ENCODE measurements at places on chromosomes 2 and 18.

DNA sequence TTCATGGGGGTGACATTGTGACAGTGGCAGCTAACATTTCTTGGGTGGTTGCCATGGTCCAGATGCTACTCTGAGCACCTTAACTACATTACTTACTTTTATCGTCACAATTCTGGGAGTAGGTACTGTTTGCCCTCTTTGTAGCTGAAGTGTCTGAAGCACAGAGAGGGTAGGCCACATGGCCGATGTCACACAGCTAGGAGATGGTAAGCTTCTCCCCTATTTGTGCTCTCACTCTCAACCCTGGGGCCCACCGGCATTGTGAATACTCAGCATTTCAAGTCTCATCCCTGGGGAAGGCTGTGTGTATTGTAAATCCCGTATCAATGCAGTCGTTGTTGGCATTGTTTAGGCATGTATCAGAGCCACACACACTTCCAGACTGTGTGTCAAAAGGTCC is 136.6 kb downstream of the ACOXL start:
- no peak for DNase-seq
- H3K4me1 ChIP-seq, result no peaks in the 10 kb centered on the region
- H3K4me3 ChIP-seq, result no peak overlapping the region

DNA sequence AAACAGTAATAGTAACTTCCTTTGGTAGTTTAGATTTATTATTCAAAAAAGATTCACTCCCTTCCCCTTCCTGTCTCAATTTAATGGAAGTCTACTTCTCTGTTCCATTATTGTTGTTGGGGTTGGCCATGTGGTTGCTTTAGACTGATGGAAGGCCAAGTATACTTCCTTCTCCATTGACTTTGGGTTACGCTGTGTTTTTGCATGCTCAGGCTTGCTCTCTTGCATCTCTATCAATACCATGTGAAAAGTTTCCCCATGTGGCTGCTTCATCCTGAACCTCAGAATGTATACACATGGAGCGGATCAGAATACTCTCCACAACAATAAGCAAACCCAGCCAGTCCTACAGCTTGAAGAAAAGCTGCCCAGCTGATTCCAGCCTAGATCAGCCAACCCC is 20.3 kb downstream of the CFAP210 start:
- H3K4me3 ChIP-seq, result no peak overlapping the region
- no peak for DNase-seq
- H3K4me1 ChIP-seq, result no peaks in the 10 kb centered on the region
- no peaks in the 10 kb centered on the region for H3K27me3 ChIP-seq
- H3K27ac ChIP-seq, result no peak overlapping the region
- no peaks in the 10 kb centered on the region for H3K36me3 ChIP-seq

GRCh38 chr18:985212-985661 is 80.6 kb downstream of the ADCYAP1 start:
- DNase-seq, result no peak
- no peak overlapping the region for H3K27ac ChIP-seq
- no peaks in the 10 kb centered on the region for H3K36me3 ChIP-seq
- no peak overlapping the region for H3K4me3 ChIP-seq
- no peaks in the 10 kb centered on the region for H3K27me3 ChIP-seq

DNA sequence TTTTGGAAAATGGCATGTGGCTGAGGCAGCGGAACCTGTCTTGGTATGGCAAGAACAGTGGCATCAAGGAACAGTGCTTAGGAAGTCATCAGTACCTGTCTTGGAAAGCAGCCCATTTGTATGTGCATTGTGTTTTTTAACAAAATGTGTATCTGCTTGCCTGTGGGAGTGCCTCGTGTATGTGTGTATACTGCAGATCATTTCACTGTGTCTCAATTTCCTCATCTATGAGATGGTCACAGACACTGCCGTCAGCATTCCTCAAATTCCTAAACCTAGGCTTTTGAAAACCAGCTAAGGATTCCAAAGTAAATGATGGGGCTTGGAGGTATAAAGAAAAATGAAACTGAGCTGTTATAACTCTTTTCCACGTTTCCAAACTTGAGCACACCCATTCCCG is 441.3 kb downstream of the RND3 start:
- H3K36me3 ChIP-seq, result no peaks in the 10 kb centered on the region
- no peak overlapping the region for H3K4me3 ChIP-seq
- H3K4me1 ChIP-seq, result no peaks in the 10 kb centered on the region
- no peaks in the 10 kb centered on the region for H3K27me3 ChIP-seq
- H3K27ac ChIP-seq, result no peak overlapping the region

- H3K36me3 ChIP-seq, result no peaks in the 10 kb centered on the region
- no peak overlapping the region for H3K4me3 ChIP-seq
- no peaks in the 10 kb centered on the region for H3K27me3 ChIP-seq
- DNase-seq, result no peak
- H3K4me1 ChIP-seq, result no peaks in the 10 kb centered on the region
- H3K27ac ChIP-seq, result no peak overlapping the region
Measured at GRCh38 chr2:219266886-219267285, 12.3 kb upstream of the DNAJB2 start.

- no peak for DNase-seq
- no peak overlapping the region for H3K27ac ChIP-seq
- no peaks in the 10 kb centered on the region for H3K27me3 ChIP-seq
- H3K36me3 ChIP-seq, result no peaks in the 10 kb centered on the region
- no peak overlapping the region for H3K4me3 ChIP-seq
Measured at GRCh38 chr18:4636967-4637366, 181.9 kb upstream of the DLGAP1 start.

- H3K4me1 ChIP-seq, result peaks cover 15% of the 10 kb centered on the region
- peaks cover 11% of the 10 kb centered on the region for H3K27me3 ChIP-seq
- H3K27ac ChIP-seq, result no peak overlapping the region
- no peak for DNase-seq
- H3K36me3 ChIP-seq, result no peaks in the 10 kb centered on the region
- no peak overlapping the region for H3K4me3 ChIP-seq
Measured at GRCh38 chr2:15937105-15937881, 3.1 kb upstream of the MYCN start.

GRCh38 chr2:8684540-8684877 is 2.7 kb downstream of the ID2 start:
- peaks cover 18% of the 10 kb centered on the region for H3K4me1 ChIP-seq
- H3K27ac ChIP-seq, result peak overlapping the region; percentile 68
- H3K27me3 ChIP-seq, result no peaks in the 10 kb centered on the region

- no peak overlapping the region for H3K4me3 ChIP-seq
- no peaks in the 10 kb centered on the region for H3K27me3 ChIP-seq
- DNase-seq, result no peak
- H3K27ac ChIP-seq, result no peak overlapping the region
- H3K4me1 ChIP-seq, result peaks cover 4% of the 10 kb centered on the region
Measured at GRCh38 chr2:174036825-174037224, 71.7 kb upstream of the SP3 start.

DNA sequence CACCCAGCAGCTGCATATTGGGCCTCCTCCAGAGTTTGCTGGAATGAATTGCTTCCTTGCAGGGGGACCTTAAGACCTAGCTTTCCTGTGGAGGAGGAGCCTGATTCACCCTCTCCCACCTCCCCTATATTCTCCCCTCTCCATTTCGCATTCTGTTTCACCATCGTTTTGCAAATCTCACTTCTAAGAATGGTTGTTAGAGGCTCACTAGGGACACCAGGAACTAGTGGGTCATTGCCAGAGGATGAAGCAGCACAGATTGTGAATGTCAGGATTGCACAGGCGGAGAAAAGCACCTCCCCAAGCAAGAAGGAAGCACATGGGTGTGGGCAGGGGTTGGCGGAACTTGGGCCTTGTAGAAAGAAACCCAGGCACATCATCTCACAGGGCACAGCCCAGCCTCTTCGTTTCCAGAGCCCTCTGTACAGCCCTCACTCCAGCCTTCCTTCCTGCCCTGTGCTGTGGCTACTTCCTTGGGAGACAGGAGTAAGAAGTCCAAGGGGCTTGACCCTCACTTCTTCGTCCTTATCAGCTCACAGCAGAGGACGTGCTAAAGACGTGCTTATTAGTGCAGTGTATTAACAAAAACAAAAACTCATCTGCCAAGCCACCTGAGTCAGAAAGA is 63.4 kb downstream of the TACR1 start:
- H3K4me3 ChIP-seq, result no peak overlapping the region
- H3K4me1 ChIP-seq, result no peaks in the 10 kb centered on the region
- H3K36me3 ChIP-seq, result no peaks in the 10 kb centered on the region
- H3K27ac ChIP-seq, result no peak overlapping the region
- no peaks in the 10 kb centered on the region for H3K27me3 ChIP-seq

- H3K36me3 ChIP-seq, result no peaks in the 10 kb centered on the region
- H3K27me3 ChIP-seq, result no peaks in the 10 kb centered on the region
- H3K4me1 ChIP-seq, result no peaks in the 10 kb centered on the region
- no peak overlapping the region for H3K27ac ChIP-seq
Measured at GRCh38 chr2:158094487-158095092, 7.1 kb upstream of the UPP2 start.

DNA sequence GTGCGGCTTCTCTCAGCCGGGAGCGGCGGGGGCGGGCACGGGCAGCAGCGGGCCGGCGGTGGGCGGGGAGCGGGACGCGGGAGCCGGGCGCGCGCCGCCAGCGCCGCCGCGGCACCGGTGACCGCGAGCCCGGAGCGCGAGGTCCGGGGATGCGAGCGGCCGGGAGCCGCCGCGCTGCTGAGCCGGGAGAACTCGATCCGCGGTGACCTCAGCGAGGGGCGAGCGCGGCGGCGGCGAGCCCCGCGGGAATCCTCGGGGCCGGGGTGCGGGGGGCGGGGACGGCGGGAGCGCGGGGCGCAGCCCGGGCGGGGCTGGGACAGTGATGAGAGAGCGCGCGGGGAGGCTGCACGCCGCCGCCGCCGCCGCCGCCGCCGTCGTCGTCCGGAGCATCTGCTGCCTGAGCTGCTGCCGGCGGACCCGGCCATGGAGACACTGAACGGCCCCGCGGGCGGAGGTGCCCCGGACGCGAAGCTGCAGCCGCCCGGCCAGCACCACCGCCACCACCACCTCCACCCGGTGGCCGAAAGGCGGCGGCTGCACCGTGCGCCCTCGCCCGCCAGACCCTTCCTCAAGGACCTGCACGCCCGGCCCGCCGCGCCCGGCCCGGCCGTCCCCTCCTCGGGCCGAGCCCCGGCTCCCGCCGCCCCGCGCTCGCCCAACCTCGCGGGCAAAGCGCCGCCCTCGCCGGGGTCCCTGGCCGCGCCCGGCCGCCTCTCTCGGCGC is at the start of gene MTCL1:
Gene MTCL1 (plus strand): TSS at position 319 of the 723 bp plus-strand sequence. CDS start 105 bp downstream, at position 424.
- H3K4me1 ChIP-seq, result peaks cover 22% of the 10 kb centered on the region
- peak within 1 kb of the TSS; percentile 80 for H3K4me3 ChIP-seq
- no peaks in the 10 kb centered on the region for H3K36me3 ChIP-seq
- H3K27me3 ChIP-seq, result peaks cover 30% of the 10 kb centered on the region
- H3K27ac ChIP-seq, result peak within 1 kb of the TSS; percentile 18

DNA sequence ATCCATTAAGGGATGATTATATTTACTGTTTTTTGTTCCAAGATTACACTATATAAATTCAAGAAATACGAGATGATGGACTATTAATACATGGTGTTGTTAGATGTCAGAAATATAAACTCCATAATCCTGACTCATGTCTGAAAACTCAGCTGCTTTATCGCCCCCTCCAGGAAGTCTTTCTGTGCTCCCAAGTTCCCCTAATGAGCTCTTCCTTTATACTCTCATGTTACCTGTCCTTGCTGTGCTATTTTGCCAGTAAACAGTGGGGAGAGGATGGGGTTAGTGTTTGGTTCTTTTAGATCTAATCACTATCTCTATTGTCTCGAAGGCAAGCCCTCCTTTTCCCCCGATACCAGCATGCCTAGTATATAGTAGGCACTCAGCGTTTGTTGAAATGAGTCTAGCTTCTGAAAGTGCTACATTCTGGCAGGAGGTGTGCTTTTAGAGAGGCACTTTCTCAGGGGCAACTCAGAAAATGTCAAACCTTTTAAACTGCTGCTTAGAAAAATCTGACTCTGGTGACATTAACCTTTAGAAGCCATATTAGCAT is 21.4 kb upstream of the BARD1 start:
- no peaks in the 10 kb centered on the region for H3K4me1 ChIP-seq

DNA sequence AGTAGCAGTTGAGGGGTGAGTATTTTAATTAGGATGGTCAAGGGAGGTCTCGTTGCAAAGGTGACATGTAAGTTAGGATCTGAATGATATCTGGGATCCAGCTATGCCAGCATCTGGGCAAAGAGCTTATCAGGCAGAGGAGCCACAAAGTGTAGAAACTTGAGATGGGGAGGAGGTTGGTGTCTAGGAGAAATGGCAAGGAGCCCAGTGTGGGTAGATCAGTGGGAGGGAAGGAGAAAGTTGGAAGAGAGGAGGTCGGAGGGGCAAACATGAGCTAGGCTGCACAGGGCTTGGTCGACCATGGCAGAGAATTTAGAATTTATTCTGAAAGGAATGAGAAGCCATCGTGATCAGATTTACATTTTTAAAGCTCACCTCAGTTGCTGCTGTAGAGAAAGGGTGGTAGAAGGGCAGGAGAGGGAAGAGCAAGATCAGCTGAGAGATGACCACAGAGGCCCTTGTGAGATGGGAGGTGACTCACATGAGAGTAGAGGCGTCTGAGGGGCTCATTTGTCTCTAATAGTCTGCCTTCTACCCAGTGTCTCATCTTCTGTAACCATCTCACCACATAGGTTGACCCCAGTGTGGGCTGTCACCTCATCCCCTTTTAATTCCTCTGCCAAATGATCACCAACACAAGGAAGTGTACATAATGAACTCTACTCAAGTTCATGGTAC is 170.0 kb downstream of the ETAA1 start:
- no peaks in the 10 kb centered on the region for H3K27me3 ChIP-seq
- no peaks in the 10 kb centered on the region for H3K36me3 ChIP-seq
- no peaks in the 10 kb centered on the region for H3K4me1 ChIP-seq
- no peak overlapping the region for H3K4me3 ChIP-seq

DNA sequence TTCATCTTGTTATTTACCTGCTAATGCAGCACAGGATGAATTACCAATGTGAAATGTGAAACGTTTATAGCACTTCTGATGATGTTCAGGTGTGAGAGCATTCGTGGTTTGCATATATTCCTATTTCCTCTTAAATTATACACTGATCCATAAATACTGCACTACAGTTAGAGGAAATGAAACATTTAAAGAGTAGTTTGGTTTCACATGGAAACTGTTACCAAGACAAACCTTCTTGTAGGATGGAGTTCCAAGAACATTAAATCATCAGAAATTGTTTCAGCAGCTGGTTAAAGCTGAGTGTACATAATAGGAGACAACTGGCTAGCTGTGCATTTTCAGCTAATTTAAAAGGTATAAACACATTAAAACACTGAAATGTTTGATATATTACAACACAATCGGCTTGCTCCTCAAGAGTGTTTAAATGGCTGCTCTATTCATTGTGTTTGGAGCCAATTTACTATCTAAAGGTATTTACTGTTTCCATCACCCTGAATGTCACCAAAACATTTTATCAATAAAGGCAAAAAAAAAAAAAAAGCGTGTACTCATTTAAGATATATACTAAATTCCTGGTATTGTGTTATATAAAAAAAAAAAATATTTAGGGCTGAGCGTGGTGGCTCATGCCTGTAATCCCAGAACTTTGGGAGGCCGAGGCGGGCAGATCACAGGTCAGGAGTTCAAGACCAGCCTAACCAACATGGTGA is 100.6 kb downstream of the DYM start:
- no peak overlapping the region for H3K27ac ChIP-seq
- DNase-seq, result no peak
- H3K27me3 ChIP-seq, result no peaks in the 10 kb centered on the region
- no peaks in the 10 kb centered on the region for H3K36me3 ChIP-seq
- no peak overlapping the region for H3K4me3 ChIP-seq

GRCh38 chr2:12831016-12831415 is 114.3 kb downstream of the TRIB2 start:
- DNase-seq, result no peak
- H3K27ac ChIP-seq, result no peak overlapping the region
- H3K4me3 ChIP-seq, result no peak overlapping the region
- no peaks in the 10 kb centered on the region for H3K4me1 ChIP-seq
- no peaks in the 10 kb centered on the region for H3K27me3 ChIP-seq
